Stimulated activated CD8-positive, alpha-beta memory T cell treated with anti-CD3 and anti-CD28 coated beads, Interleukin-15, amount 100 ng/mL, for 4 hours (primary cell): ENCODE measurements at places on chromosomes 3 and 15.

- no peak for DNase-seq
Observed at GRCh38 chr15:99619712-99620111, 53.9 kb downstream of the MEF2A start.

DNA sequence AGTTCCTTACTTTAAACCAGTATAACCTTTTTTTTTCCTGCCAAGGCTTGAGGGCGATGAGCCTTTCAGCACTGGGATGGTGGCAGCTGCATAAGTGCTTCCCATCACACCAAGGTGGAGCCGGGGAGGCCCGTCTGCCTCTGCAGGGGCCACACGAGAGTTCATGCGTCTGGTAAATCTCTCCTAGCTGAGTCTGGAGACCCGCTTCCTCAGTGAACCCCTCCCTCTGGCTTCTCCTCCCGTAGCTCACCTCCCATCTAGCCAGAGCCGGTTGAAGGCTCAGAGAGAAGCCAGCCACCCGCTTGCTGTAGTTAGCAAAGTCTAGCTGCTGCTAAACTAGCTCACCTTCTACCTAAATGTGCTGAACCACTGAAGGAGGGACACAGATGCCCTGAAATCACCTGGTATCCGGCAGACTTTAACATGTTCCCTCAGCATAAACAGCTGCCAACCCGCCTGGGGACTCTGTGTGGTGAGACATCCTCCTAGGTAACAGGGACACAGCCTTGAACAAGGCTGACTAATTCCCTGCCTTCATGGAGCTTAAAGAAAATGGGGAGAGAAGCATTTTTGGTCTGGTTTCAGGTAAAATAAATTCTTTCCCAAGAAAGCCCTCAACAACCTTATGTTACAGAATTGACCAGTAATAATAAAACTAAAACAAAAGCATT lies 42.9 kb downstream of the RLBP1 start:
- no peak for DNase-seq

DNA sequence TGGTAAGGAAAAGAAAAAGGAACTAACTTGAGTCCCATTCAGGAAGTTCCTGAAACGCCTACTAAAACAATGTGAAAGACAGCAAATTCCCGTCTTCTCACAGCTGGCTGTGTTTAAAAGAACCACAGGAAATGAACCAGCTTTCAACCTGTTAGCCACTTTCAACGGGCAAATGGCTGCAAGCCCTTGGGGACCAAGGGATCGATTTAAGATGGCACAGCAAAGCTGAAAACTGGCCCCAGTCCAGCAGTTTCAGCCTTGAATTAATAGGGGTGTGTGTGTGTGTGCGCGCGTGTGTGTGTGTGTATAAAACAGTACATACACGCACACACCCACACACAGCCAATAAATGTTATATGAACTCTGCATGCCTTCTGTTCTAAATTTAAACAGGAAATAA lies 168.7 kb upstream of the TMCO5A start:
- no peak for DNase-seq

GRCh38 chr3:157312376-157312745 lies 124.3 kb upstream of the PTX3 start:
- no peak for DNase-seq

GRCh38 chr3:16012086-16012485 lies 162.4 kb upstream of the GALNT15 start:
- no peak for DNase-seq

- DNase-seq: no peak
Observed at GRCh38 chr3:87461036-87461435, 184.7 kb upstream of the POU1F1 start.

DNA sequence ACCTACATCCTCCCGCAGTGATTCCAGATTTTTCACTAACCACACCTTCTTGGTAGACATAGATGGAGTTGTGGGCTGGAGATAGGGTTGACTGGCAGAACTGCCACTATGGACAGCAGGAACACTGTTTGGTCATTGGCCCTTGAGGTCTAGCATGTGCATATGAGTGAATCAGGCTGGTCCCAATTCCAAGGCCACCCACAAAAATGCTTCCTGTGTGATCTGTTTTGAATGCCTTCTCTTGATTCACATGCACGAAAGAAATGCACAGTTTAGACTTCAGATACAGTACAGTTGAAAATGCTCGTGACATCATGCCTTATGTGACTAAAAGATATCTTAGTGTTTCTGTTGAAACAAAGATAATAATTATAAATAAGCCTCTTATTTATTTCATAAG lies 285.8 kb upstream of the SEMA6D start:
- DNase-seq: no peak

- DNase-seq: no peak
Observed at GRCh38 chr3:161422171-161422700, 50.9 kb upstream of the SPTSSB start.

DNA sequence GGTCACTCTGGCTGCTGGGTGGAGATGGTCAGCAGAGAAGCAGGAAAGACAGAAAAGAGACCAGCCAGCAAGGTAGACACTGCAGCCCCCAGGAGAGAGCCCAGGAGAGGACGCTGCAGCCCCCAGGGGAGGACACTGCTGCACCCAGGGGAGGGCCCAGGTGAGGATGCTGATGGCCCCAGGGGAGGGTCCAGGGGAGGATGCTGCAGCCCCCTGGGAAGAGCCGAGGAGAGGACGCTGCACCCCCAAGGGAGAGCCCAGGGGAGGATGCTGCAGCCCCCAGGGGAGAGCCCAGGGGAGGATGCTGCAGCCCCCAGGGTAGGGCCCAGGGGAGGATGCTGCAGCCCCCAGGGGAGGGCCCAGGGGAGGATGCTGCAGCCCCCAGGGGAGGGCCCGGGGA lies 196.7 kb upstream of the NSMCE3 start:
- DNase-seq: no peak

- DNase-seq: no peak
Observed at GRCh38 chr3:9934235-9934621, 594 bp downstream of the CRELD1 start.

GRCh38 chr3:117809186-117810081 lies 1099.9 kb downstream of the TUSC7 start:
- DNase-seq: no peak

DNA sequence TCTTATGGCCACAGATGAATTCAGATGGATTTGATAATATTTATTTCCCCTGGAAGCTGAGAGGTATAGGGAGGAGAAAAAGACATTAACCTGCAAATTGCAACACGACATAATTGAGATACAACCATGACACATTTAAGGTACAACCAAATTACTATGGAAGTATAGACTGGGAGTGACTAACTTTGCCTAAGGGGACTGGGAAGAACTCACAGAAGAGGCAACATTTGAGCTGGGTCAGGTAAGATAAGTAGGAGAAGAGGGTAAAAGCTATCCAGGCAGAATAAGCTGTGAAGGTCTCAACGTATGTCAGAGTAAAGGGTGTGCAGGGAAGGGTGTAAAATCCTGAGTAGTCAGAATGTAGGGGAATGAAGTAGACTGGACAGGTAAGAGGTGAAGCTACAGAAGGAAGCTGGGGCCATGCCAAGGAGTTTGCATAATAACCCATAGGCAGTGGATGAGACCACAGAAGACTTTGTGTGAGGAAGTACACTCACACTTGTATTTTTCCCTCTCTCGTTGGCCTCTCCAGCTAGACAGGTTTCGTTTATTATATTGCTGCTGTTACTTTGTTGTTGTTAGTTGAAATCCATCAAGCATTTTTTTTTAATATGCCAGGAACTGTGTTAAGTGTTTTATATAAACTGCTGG lies 28.0 kb upstream of the PTX3 start:
- DNase-seq: no peak

- no peak for DNase-seq
Observed at GRCh38 chr15:67720556-67721175, 104.6 kb upstream of the SKOR1 start.

- no peak for DNase-seq
Observed at GRCh38 chr3:21273259-21274025, 477.6 kb downstream of the ZNF385D start.

- DNase-seq: no peak
Observed at GRCh38 chr3:350871-351371, 154.4 kb downstream of the CHL1 start.

DNA sequence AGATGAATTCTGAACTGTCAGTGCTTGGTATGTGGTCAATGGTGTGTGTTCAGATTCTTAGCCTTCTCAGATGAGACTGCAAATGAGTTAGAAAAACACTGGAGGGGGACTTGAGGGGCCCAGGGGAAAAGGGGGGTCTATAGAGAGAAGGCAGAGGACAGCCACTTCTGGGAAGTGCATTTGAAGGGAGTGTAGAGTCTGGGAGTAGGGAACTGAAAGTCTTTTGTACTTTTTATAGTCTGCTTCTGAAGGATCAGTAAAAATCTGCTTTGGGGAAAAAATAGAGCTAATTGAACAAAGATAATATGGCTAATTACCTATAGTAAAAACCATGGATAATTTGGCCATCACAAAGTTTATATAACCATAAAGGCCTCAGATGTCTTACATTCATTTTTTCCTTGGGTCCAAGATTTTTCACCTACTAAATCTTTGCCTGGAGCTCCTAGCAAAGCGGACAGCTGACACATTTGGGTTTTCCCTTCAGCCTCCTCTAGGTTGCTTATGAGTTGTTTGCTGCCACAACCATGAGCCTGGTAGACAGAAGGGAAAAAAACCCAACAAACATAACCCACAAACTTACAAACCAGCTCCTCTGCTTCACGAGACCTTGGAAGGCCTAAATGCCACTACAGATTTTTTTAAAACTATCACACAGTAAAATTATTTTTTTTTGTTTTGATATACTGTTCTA lies 48.8 kb downstream of the CD86 start:
- no peak for DNase-seq

DNA sequence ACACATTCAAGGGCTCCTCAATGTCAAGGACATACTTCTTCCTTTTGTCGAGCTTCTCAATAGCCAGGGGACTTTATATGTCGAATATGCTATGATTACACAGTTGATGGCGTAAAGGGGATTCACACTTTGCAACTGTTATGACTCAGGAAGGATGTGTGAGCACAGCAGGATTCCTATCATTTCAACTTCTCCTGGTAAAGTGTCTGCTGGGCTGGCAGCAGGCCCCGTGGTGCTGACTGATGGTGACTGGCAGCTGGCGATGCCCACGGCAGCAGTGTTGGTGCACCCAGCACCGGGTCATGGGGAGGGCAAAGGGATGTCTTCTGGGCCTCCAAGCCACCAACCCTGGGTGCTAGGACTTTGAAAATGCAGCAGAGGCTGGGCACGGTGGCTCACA lies 44.8 kb upstream of the GNB5 start:
- DNase-seq: no peak

DNA sequence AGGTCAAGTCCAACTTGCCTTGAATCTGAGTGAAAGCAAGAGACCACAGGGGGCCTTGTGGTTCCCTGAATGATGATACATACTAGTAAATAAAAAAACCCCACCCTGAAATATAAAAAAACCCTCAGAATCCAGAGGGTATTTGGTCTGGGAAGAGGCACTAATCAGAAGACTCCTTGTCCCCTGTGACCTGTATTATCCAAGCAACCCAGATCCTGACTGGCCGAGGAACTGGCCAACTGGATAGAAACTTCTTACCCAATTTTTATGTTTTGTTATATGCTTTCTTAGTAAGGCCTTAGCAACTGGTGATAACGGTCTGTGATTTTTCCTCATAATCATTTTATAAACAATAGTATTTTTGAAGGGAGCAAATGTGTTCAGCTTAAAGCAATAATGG lies 17.5 kb downstream of the ABI3BP start:
- DNase-seq: no peak

DNA sequence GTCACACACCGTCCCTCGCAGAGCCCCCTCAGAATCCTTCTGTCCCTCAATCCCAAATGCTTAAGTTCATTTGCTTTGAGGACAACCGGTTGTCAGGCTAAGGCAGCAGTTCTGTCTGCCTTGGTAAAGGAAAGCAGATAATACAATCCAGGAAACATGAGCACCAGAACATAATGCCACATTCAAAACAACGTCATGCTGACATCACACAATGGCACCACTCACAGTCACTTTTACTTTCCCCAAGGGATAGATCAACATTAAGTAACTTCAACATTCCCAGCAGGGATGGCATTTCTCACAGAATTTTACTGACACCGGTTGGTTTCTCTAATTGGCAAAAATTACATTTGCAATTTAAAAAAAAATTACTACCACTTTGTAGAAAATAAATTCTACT lies 74.6 kb upstream of the PSMD6 start:
- DNase-seq: no peak

DNA sequence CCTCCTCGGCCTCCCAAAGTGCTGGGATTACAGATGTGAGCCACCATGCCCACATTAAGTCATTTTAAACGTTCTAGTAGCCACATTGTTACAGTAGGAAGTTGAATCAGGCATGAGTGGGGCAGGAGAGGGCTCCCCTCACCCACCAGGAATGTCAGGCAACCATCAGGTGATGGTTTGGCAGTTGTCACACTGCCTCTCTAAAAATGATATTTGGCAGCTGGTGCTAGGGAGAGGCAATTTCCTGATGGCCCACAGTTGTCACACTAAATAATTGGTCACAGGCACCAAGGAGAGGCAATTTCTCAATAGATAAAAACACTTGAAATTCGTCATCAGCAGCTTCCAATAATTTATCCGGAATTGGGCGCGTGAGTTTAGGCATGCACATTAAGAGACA lies 79.2 kb upstream of the ABHD2 start:
- DNase-seq: no peak

- peak; percentile 42 for DNase-seq
Observed at GRCh38 chr15:52735231-52736089, 54.7 kb downstream of the ONECUT1 start.

DNA sequence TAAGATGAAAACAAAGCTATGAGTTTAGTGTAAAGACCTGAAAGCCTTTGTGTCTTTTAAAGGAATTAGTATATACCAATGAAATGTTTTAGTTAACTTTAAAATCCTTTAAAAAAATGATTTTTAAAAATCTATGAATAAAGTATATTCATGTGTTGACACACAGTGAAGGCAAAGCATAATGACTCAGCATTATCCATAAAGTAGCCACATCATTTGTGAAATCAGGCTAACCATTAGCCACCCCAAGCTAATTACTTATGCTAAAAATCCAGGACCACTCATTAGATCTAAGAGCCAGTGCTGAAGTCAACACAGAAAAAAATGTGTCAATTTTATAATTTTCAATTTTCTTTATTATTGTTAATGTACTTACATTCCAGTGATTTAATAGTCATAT lies 310.2 kb downstream of the TBC1D5 start:
- DNase-seq: no peak

GRCh38 chr3:101574388-101575112 lies 570 bp downstream of the PCNP start:
- DNase-seq: no peak

DNA sequence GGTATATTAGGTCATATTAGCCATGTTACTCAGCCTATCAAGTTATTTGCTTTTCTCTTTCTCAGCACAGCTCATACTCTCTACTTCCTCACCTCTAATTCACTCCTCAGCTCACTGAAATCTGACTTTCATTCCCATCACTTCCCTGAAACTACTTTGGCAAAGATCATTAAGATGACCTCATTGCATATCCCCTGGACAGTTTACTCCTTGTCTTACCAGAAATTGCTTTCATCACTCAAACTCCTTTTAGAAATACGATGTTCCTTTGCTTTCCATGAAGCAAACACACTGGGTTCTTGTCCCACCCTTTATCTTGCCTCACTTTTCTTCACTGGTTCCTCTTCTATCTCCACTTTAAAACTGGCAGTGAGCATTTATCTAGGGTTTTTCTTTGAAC lies 354.4 kb downstream of the TUSC7 start:
- DNase-seq: no peak
